ENCODE measurements at places on chromosomes 4 and X. TPM values are rescaled to one million over a fixed set of nuclear protein-coding genes. Genes with fewer than 3 reads are reported as not detected.

The TMPRSS11E gene
- total RNA-seq: not detected

GRCh38 chrX:24890677-24891076, 125.1 kb downstream of the ARX start:
- no peak overlapping the region for H3K4me3 ChIP-seq
- H3K4me1 ChIP-seq: no peaks in the 10 kb centered on the region
- DNase-seq: no peak
- no peaks in the 10 kb centered on the region for H3K36me3 ChIP-seq

- no peak for DNase-seq
- H3K27ac ChIP-seq: no peak overlapping the region
- H3K4me3 ChIP-seq: no peak overlapping the region
- H3K4me1 ChIP-seq: peaks cover 6% of the 10 kb centered on the region
- H3K36me3 ChIP-seq: no peaks in the 10 kb centered on the region
- H3K27me3 ChIP-seq: peaks cover 2% of the 10 kb centered on the region
Measured at GRCh38 chr4:10703766-10704429, 19.3 kb upstream of the CLNK start.

- no peak overlapping the region for H3K27ac ChIP-seq
- H3K27me3 ChIP-seq: peaks cover 4% of the 10 kb centered on the region
- H3K36me3 ChIP-seq: no peaks in the 10 kb centered on the region
- H3K4me3 ChIP-seq: no peak overlapping the region
- no peak for DNase-seq
- H3K4me1 ChIP-seq: no peaks in the 10 kb centered on the region
Measured at GRCh38 chr4:168744021-168744420, 247.2 kb downstream of the PALLD start.

All from glutamatergic neuron (in vitro differentiated cells).